ENCODE measurements at places on chromosomes 16 and 17.

DNA sequence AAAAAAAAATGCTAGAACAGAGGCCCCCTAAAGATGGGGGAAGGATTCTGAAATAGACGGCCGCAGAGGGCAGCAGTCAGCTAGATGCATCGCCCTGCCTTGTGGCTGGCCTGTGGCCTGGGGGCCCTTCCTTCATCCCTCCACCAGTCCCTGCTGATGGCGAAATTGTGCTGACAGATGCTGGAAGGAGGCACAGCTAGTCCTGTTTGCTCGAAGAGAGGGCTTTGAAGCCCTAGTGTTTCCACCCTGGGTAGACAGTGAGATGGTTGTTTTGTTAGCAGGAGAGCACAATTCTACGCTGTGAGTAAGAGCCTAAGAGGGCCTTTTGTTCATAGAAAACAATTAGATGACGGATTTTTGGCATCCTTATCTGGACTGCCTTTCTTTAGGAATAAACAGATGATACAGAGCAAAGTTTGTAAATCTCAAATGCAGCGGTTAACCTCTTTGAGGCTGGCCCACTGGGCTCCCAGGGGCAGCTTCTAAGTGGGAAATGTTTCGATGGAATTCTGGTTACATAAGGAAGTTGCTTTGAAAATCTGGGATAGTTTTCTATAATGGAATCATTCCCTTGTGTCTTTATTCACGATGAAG, 23.0 kb downstream of the VPS35L start:
- no peaks in the 10 kb centered on the region for H3K36me3 ChIP-seq
- H3K27ac ChIP-seq: no peak overlapping the region
- H3K27me3 ChIP-seq: no peaks in the 10 kb centered on the region
- H3K4me3 ChIP-seq: no peak overlapping the region
- no peaks in the 10 kb centered on the region for H3K4me1 ChIP-seq

GRCh38 chr16:46747777-46748651, at the start of gene MYLK3:
MYLK3 (minus strand) TSS chr16:46748344; CDS start chr16:46748193, 151 bp downstream.
- no peaks in the 10 kb centered on the region for H3K27me3 ChIP-seq
- H3K36me3 ChIP-seq: no peaks in the 10 kb centered on the region
- DNase-seq: no peak

GRCh38 chr17:77096570-77097214, 44.1 kb upstream of the SEC14L1 start:
- no peaks in the 10 kb centered on the region for H3K27me3 ChIP-seq
- no peaks in the 10 kb centered on the region for H3K36me3 ChIP-seq
- peak; percentile 60 for DNase-seq
- peaks cover 10% of the 10 kb centered on the region for H3K4me1 ChIP-seq
- no peak overlapping the region for H3K4me3 ChIP-seq

DNA sequence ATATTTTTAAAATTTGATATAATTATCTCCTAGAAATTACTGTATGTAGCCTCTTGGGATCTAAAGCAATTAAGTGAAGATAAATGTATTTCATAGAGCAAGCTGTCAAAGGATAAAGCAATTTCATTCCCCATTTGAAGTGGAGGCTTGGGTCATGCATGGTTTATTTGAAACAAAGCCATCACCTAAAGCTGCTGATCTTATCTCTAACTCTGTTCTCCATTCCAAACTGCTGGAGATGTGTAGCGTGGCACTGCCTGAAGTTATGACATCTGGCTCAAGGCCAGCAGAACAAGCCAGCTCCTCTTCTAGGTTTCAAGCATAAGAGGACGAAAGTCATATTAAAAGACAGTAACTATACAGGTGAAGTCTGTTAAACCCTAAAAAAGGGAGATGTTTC, 83.9 kb downstream of the HIC1 start:
- no peaks in the 10 kb centered on the region for H3K4me1 ChIP-seq
- DNase-seq: peak; percentile 31
- H3K4me3 ChIP-seq: no peak overlapping the region
- no peaks in the 10 kb centered on the region for H3K36me3 ChIP-seq
- H3K27me3 ChIP-seq: no peaks in the 10 kb centered on the region

- no peak overlapping the region for H3K27ac ChIP-seq
- H3K27me3 ChIP-seq: no peaks in the 10 kb centered on the region
- no peak for DNase-seq
- no peaks in the 10 kb centered on the region for H3K4me1 ChIP-seq
These were observed 76.6 kb downstream of the PARN start for GRCh38 chr16:14553447-14553846.

DNA sequence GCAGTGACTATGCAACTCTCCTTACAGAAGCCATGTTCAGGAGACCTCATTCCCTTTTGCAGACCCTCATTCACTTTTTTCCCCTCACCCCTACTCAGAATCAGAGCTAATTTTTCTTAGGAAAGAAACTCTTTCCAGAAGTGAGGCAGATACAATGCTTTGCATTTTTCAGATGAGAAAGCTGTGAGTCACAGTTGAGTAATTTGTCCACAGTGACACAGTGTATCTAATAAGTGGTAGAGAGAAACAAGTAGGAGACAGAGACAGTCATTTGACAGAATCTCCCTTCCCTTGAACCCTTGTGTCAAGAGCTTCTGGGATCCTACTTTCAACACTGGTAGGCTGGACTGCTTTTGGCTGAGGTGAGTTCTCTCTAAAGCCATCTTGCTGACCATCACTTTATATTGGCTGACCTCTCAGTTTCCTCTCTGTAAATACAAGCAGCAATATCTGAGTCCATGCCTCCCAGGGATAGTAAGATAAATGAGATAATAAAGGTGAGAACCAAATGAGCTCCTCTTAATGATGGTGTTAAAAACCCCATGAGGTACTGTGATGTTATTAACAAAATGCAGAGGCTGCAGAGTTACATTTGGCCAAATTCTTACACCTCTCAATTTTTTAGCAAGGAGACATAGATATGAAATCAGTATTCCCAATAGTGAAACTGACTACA, 130.8 kb downstream of the CA10 start:
- no peak overlapping the region for H3K4me3 ChIP-seq
- H3K27ac ChIP-seq: no peak overlapping the region
- H3K36me3 ChIP-seq: no peaks in the 10 kb centered on the region
- no peaks in the 10 kb centered on the region for H3K4me1 ChIP-seq
- DNase-seq: no peak

DNA sequence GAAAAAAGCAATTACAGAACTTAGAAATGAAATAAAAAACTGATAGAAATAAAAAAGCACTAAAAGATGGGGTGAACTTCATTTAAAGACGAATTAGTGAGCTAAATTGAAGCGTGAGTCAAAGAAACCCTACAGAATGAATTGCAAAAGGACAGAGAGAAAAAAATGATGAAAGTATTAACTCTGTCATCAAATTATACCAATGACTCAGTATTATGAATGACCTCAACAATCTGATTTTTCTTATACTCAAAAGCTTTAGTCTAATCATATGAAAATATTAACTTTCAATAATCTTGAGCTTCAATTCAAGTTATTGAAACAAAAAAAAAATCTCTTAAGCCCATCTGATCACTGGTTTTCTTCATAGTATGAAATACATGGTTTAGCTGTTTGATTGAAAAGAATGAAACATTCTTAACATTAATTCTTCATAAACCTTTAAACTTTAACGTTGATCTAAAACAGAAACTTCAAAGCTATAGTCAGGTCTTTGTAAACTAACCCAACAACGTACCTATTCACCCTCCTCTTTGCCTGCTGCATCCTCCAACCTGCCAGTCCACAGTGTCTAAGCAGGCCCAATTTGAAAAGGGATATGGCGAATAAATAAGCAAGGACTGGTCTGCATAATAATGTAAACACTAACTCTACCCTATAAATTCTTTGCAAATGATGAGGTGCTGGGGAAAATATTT, 6.6 kb downstream of the ABCA5 start:
- DNase-seq: no peak
- no peak overlapping the region for H3K4me3 ChIP-seq
- H3K27ac ChIP-seq: no peak overlapping the region
- no peaks in the 10 kb centered on the region for H3K4me1 ChIP-seq
- H3K36me3 ChIP-seq: no peaks in the 10 kb centered on the region

DNA sequence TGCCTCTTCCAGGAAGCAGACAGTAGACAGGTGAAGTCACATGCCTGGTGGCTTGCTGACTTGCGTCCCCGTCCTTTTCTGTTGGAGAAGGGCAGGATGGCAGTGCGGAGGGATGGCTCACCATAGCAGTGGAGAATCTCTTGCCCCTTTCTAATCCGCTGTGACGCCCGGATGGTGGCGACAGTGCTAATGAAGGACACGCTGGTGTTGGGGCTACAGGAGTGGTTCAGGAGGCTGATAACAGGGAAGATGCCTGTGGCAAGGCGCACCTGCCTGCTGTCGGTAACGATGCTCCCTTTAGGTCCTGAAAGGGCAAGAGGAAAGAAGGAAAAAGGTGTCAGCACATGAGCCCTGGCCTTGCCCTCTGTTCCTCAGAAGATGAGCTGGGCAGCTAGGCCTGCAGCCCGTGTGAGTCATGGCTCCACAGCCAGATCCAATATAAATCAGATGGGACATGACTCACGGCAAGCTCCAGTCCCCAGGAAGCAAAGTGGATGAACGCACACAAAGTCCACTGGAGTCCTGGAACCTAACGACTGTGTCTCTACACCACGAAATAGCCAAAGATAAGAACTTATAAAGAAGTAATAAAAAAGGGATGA, 25.5 kb downstream of the SERPINF1 start:
- peaks cover 8% of the 10 kb centered on the region for H3K4me1 ChIP-seq
- DNase-seq: peak; percentile 92
- H3K4me3 ChIP-seq: no peak overlapping the region

- H3K36me3 ChIP-seq: no peaks in the 10 kb centered on the region
- H3K4me3 ChIP-seq: no peak overlapping the region
- no peaks in the 10 kb centered on the region for H3K4me1 ChIP-seq
- H3K27ac ChIP-seq: no peak overlapping the region
- DNase-seq: no peak
- no peaks in the 10 kb centered on the region for H3K27me3 ChIP-seq
These were observed 81.7 kb upstream of the MSI2 start for GRCh38 chr17:57174591-57174990.

- no peaks in the 10 kb centered on the region for H3K4me1 ChIP-seq
- H3K27me3 ChIP-seq: no peaks in the 10 kb centered on the region
- no peak overlapping the region for H3K4me3 ChIP-seq
- no peak for DNase-seq
- no peaks in the 10 kb centered on the region for H3K36me3 ChIP-seq
These were observed 427.1 kb downstream of the ZFHX3 start for GRCh38 chr16:72620853-72621252.

- no peak for DNase-seq
- peaks cover 5% of the 10 kb centered on the region for H3K27me3 ChIP-seq
- no peak overlapping the region for H3K27ac ChIP-seq
- peaks cover 6% of the 10 kb centered on the region for H3K4me1 ChIP-seq
These were observed 2.6 kb downstream of the HBZ start for GRCh38 chr16:155031-155398.

DNA sequence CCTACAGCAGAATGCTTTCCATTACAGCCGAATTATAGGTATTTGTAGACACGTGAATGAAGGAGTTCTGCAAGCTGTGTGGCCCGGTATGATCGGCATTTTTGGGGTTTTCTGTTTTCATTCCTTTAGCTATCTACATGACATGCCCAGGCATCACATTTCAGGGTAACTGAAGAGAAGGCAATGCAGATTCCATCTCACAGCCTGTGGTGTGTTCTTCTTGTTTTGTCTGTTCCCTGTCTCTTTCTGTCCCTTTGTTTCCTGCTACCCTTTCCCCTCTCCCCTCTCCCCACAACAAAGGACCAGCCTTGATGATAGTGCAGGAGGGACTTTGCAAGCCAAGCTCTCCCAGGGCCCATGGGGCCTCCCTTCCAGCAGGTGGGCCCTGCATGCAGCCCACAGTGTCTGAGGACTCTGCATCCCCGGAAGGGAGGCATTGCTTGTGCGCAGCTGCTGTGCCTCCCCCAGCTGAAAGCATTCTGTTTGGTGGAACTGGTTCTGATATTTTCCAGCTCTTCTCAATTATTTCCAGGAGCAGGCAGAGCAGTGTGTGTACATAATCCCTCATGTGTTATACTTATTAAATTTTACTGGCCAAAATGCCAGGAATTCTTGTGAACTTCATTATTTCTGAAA, 207.4 kb downstream of the RPTOR start:
- no peaks in the 10 kb centered on the region for H3K36me3 ChIP-seq
- no peaks in the 10 kb centered on the region for H3K27me3 ChIP-seq
- no peak overlapping the region for H3K4me3 ChIP-seq
- no peak for DNase-seq
- H3K4me1 ChIP-seq: no peaks in the 10 kb centered on the region

GRCh38 chr16:76970087-76970744, 220.8 kb upstream of the MON1B start:
- DNase-seq: no peak
- H3K4me1 ChIP-seq: no peaks in the 10 kb centered on the region
- no peaks in the 10 kb centered on the region for H3K36me3 ChIP-seq
- H3K27ac ChIP-seq: no peak overlapping the region

DNA sequence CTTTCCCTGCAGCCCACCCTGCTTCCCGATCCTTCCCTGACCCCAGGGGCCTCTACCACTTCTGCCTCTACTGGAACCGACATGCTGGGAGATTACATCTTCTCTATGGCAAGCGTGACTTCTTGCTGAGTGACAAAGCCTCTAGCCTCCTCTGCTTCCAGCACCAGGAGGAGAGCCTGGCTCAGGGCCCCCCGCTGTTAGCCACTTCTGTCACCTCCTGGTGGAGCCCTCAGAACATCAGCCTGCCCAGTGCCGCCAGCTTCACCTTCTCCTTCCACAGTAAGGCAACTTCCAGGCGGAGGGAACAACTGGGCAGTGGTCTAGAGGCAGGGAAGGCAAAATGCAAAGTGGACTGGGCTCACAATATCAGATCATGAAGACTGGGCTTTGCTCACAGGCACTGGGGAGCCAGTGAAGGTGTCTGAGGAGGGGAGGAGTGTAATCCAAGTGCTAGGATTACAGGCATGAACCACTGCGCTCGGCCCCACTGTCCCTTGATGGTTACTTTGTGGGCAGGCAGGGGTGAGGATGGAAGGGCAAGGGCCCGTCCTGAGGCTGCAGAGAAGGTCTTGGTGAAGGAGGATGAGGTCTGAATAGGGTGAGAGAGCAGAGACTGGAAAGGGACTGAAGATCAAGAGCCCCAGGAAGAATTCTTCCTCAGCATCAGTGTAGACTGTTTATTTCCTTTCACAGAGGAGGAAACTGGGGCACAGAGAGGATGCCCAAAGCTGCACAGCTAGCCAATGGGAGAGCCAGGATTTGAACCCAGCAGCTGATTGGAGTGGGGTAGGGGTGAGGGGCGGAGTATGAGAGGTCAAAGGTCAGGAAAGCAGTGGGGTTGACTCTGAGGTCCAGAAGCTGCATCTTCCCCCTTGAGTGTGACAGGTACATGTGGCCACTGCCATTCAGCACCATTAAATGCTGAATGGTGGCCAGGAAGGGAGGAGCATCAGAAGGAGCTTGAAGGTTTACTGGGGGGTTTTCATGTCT, 16.5 kb upstream of the ADGRG3 start:
- H3K27ac ChIP-seq: no peak overlapping the region
- no peaks in the 10 kb centered on the region for H3K27me3 ChIP-seq
- no peaks in the 10 kb centered on the region for H3K4me1 ChIP-seq
- no peak for DNase-seq
- no peaks in the 10 kb centered on the region for H3K36me3 ChIP-seq

GRCh38 chr17:28846231-28846630, 3.6 kb upstream of the FAM222B start:
- H3K27me3 ChIP-seq: no peaks in the 10 kb centered on the region
- H3K4me1 ChIP-seq: no peaks in the 10 kb centered on the region
- no peak overlapping the region for H3K27ac ChIP-seq

Data from uterus (tissue), 4 donors.